AG10803 (cell line): ENCODE measurements at places on chromosomes 7 and 10.

DNA sequence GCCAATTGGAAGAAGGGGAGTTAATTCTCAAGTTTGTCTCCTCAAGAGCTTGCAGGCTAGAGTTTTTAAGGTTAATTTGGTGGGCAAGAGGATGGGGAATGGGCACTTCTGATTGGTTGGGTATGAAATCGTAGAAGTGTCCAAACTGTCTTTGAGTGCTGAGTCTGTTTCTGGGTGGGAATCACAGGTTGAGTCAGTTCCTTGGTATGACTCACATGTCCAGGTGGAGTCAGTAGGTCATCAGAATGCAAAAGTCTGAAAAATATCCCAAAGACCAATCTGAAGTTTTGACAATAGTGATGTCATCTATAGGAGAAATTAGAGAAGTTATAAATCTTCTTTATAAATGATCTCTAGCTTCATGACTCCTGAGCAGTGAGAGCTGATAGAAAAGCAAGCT is 1252.2 kb downstream of the REEP3 start:
- no peak for DNase-seq

- DNase-seq = no peak
Measured at GRCh38 chr7:103894656-103895596, 94.5 kb downstream of the RELN start.

DNA sequence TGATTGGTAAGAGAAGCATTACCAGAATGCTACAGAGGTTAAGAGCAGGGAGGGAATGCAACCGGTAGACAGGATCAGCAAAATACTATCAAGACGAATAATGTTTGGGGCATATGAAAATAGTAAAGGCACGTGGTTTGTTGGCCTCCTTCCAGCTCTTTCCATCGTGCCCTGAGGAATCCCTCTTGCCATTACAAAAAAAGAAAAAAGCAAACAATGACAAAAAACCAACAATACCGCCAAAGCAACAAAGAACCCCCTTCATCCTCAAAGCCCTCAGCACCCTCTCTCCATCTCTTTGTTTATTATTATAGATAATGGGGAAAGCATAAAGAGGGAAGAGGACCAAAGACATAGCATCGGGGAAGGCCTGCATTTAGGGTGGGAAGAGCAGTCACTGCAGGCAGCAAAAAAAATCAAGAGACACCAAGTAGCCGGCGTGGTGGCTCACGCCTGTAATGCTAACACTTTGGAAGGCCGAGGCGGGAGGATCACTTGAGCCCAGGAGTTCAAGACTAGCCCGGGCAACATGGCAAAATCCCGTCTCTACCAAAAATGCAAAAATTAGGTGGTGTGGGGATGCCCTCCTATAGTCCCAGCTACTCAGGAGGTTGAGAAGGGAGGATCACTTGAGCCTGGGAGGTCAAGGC is 78.0 kb downstream of the HIP1 start:
- no peak for DNase-seq

DNA sequence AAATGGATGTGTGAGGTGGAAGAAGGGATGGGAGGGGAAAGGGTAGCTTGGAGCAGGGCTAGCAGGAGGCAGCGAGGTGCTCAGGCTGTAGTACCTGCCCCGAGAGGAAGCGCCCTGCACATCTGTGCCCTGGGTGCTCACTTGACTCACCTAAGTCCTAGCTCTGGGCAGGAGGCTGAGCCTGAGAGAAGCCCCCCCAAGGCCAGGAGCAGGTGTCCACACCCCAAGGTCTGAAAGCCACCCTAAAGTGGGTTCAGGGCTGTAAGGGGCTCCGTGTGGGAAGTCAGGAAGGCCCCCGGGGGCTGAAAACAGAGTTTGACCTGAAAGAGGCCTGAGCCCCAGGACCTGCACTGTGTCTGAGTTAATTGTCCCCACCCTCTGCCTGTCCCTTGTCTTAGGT is 95.8 kb upstream of the PODXL start:
- no peak for DNase-seq

DNA sequence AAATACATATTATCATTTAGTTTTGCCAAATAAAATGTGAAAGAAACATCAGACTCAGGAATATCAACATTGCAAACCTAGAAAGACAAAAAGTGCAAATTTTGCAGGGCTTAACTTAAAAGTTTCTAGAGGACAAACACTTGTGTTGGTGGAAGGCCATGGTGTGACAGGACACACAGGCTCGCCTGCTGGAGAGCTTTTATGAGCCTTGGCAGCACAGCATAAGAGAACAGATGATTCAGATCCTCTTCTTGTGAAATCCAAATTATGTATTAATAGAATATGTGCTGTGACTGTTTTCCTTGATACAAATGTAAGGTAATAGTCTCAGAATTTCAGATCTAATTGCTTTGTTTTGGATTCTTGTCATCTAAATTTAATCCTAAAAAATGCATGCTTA is 72.9 kb upstream of the ABCB5 start:
- DNase-seq = peak; percentile 26

DNA sequence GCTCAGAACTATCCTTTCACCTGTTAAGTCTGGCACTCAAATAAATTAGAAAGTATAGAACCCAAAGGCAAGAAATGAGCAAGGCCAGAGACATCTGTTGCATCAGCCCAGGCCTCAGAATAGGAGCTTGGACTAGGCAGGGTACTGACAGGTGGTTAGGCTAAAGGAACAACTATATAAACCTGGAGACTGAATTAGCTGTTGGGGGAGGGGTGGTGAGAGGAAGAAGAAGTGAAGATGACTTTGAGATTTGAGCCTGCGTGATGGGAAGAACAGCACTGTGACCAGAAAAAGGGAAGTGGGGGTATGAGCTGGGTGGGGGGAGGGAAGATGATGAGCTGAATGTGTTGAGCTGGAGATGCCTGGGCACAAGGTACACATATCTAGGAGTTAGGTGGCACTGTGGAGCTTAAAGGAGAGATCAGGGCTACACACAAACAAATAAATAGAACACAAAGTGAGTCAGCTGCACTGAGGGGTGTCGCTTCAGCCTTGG is 244.7 kb downstream of the PTEN start:
- DNase-seq = no peak

GRCh38 chr7:92847305-92847704 is 10.9 kb upstream of the CDK6 start:
- no peak for DNase-seq

- DNase-seq = peak; percentile 5
Measured at GRCh38 chr10:4144817-4145216, 359.8 kb upstream of the KLF6 start.

DNA sequence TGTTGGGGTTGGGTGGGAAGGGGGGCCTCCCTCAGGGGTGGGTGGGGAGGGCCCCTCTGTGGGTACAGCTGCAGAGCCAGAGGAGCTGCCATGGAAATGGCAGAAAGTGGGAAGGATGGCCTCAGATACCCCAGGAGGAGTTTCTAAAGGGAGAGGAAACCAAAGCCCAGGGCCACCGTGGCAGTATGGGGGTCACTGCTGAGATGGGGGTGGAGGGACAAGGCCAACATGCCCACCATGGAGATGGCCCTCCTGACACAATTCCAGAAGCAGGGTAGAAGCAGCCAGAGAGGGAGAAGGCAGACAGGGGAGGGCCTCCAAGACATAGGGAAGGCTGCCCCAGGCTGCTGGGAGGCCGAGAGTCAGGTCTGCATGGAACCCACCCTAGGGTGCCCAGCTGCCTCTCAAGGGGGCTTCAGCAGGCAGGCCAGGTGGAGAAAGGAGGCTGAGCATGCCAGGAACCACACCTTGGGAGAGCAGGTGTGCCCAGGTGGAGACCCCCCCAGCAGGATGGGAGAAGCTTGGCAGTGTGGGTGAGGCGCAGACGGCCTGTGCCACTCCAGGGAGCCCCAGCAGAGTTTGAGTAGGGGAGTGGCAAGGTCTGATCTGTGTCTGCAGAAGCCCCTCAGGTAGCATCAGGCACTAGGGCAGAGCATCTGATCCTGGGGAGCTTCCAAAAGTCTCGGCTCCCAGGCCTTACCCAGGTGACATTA is 146.8 kb downstream of the ARHGAP22 start:
- DNase-seq = no peak

- no peak for DNase-seq
Measured at GRCh38 chr10:6563731-6564130, 16.3 kb downstream of the PRKCQ start.

- no peak for DNase-seq
Measured at GRCh38 chr7:106248600-106248999, 36.2 kb downstream of the NAMPT start.

- no peak for DNase-seq
Measured at GRCh38 chr7:15606561-15606960, 44.7 kb upstream of the AGMO start.

- DNase-seq = no peak
Measured at GRCh38 chr7:53657586-53657985, 622.2 kb downstream of the POM121L12 start.

DNA sequence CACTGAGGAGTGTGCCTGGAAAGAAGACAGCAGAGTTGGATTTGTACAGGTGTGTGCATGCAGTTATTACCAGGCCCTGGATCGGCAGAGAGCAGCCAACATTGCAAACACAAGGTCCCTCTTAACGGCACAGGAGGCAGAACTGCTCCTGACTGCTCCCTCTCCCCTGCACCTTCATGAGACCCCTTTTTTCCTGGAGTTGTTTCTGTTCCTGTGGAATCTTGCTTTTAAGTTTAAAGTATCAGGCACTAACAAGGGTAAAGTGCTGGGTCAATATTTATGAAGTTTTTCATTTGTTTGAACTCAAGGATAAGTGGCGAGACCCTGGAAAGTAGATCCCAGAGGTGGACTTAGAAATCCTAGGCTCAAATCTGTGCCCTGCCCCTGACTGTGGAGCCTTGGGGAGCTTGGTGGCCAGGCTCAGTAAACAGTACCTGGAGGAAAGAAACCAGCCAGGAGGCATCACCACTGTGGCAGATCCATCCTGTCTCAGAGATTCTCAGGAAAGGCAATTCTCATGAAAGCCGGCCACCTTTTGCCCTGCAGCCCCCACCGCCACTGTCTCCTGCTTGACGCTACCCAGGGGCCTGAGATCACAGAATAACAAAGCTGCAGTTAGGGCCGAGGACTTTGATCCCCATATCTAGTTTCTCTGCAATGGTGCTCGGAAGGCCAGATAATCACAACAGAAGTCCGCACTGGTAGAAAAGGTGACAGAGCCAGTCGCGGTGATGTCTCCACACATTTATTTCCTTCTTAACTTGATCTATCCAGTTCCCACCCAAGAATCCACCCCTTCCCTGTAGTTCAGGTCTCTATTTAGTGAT is 36.7 kb downstream of the DDC start:
- no peak for DNase-seq
